ENCODE measurements at places on chromosomes 1 and 21.

DNA sequence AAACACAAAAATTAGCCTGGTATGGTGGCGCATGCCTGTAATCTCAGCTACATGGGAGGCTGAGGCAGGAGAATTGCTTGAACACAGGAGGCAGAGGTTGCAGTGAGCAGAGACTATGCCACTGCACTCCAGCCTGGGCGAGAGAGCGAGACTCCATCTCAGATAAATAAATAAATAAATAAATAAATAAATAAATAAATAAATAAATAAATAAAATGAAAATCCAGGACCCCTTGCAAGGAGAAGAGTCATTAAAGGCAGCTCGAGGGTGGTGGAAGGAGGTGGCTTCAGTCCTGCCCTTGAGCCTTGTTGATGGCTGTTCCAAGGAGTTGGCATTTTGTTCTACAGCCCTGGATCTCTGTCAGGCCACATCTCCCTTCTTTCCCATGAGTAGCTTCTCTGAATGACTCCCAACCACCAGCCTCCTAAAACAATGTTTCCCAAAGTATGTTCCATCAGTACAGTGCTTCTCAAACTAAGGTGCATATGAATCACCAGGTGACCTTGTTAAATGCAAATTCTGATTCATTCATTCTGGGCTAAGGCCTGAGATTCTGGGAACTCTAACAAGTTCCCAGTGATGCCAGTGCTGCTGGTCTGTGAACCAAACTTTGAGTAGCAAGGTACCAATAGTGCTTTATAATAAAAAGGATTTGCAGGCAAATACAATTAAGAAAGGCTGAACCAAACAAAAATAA lies 99.0 kb downstream of the KCNN3 start:
- DNase-seq = no peak

DNA sequence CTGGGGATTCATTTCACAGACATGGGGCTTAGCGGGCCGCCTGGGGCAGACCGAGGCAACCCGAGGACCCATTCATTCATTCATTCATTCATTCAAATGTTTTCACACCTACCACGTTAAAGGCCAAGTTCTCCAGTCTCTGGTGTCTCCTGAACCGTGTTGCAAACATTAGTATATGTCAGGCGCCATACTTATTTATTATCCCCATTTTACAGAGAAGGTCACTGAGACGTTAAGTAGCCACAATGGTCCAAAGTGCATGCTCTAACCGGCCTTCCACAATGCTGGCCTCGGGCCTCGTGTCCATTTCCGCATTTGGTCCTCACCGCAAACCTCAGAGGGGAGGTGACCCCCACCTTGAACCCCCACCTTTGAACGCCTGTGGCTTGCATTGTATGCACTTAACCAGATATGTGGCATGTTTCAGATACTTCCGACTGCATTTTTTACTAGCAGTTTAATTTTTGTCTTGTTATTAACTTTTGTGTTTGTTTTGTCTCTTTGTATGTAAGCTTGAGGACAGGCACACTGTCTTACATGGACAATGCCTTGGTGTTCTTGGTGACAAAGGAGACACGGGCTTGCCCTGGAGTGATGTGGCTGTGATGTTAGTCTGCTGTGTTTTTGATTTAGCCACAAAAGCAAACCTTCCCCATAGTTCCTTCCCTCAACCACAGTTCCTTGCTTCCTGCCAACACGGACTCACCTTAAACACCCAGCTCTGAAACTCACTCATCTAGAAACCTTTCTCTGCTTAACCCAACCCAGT lies 1.2 kb upstream of the IFFO2 start:
- no peak for DNase-seq

GRCh38 chr21:34520764-34521508 lies 8.9 kb upstream of the KCNE1 start:
- DNase-seq = no peak

DNA sequence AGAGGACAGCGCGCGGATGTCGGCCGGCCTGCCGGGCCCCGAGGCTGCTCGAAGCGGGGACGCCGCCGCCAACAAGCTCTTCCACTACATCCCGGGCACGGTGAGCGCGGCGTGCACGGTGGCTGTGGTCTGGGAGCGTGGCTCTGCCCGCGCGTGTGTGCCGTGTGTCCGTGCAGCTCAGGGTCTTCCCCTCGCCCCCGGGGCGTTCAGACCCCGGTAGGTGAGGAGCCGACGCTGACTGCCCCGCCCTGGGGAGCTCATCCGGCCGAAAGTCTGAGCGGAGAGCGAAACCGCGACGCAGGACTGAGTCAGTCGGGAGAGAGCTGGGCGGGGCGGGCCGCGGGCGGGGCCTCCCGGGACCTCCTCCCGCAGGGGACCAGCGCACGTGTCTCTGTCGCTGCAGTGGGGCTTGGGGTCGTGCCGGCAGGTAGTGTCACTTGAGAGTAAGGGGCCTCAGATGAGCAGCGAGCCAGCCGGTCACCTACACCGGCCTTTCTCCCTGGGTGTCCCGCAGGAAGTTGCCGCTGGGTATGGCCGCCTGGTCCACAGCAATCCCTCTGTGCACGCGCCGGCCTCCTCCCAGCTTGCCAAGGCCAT lies 520 bp downstream of the PLEKHN1 start:
- no peak for DNase-seq

- no peak for DNase-seq
Measured at GRCh38 chr1:231315887-231316286, 21.8 kb downstream of the EXOC8 start.

DNA sequence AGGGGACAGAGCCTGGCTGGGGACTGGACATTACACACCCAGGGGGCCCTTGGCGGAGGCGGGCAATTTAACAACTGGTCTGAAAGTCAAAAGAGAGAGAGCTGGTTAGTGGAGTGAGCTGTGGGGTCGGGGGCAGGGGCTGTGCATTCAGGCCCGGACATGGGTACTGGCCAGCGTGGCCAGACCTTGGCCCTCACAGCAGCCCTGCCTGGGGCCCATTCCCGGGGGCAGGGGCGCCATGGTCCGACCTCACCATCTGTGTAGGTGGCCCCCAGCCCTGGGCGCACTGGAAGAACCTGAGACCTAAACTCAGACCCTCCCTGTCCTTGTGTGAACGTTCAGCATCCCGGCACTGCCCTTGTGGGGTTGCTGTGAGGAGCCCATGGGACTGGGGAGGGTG lies 5.0 kb downstream of the CLDN19 start:
- no peak for DNase-seq

- DNase-seq = no peak
Measured at GRCh38 chr1:78284354-78284753, 206.4 kb upstream of the PTGFR start.

DNA sequence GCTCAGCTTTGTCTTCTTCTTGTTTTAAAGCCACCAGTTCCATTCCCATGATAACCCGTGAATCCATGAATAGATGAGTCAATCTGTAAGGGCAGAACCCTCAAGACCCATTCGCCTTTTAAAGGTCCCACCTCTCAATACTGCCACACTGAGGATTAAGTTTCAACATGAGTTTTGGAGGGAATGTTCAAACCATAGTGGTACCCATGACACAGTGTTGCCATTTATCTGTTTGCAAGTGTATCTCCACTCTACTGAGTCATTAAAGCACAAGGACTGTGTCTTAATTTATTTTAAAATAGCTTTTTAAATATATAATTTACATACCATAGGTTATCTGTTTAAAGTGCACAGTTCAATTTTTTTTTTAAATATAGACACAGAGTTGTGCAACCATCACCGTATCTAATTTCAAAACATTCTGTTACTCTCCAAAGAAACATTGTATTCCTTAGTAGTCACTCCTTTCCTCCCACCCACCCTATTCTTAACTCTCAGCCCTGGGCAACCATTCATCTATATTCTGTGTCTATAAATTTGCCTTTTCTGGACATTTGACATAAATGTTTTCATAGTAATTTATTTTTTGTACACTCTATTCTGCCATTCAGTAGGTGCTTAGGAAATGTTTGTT lies 4.8 kb upstream of the IL24 start:
- no peak for DNase-seq

DNA sequence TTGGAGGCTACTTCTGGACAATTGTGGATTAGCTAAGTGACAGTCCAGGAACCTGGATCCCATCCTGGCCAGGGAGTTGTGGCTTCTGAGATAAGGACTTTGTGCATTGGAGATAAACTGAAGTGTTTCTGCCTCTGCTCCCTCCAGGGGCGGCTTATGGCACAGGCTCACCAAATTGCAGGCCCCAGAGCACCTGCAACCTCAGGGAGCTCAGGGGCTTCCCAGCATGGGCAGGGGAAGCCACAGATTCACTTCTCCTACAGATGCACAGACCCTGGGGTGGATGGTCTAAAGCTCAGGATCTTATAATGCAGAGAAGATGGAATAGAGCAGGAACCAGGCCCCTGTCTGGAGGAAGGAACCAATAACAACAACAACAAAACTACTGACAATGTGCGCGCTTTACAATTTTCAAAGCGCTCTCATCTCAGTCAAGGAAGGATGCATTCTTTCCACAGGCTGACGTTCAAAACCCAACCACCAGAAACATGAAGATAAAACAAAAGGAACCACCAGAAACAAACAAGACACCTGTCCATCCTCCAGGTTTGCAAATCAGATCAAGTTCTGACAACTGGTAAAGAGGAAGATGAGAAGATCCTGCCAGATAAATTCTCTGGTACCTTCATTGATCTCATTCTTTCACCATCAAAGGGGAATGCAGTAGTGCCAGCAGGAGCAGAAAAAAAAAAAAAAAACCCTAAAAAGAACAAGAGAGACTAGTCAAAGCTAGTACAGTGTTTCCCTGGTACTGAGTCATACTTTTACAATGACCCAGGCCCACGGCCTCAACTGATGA lies 121.0 kb upstream of the IRF2BP2 start:
- DNase-seq = no peak

- no peak for DNase-seq
Measured at GRCh38 chr1:220067269-220068204, 21.2 kb upstream of the EPRS1 start.

DNA sequence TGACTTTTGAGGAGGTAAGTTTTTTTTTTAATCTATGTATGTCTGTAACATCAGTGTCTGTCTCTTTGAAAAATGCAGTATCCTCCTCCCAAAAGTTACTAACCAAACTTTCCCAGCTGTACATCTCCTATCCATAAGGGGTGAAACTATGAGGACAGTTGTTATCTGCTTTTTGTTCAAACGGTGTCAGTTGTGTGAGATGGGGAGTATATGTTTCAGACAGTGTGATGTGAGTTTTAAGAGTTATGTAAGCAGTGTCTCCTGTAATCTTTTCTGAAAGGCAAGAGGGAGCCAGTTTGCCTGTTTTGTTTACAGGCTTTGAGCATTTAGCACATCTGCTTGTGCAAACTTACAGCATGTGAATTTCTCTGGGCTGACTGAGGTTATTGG lies 34.8 kb upstream of the CACYBP start:
- DNase-seq = no peak

- DNase-seq = no peak
Measured at GRCh38 chr1:5664906-5665875, 327.0 kb downstream of the NPHP4 start.

All from cortex of kidney (tissue), 1 donor.